ENCODE measurements at places on chromosomes 2 and 18. TPM values are rescaled to one million over a fixed set of nuclear protein-coding genes. Genes with fewer than 3 reads are reported as not detected.

DNA sequence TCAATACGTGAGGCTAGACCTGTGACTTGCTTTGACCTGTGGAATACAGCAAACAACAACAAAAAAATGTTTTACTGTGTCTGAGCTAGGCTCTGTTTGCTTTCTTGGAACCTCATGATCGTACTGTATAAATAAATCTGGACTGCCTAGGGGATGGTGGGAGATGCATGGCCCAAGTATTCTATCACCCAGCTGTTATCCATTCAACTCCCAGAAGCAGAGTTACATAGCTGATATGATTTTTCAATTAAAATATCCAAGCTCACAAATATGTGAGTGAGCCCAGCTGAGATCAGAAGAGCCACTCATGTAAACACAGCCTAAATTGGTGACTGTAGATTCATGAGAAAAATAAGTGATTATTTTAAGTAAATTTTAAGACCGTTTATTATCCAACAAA is 154.1 kb upstream of the THUMPD2 start:
- DNase-seq = no peak

DNA sequence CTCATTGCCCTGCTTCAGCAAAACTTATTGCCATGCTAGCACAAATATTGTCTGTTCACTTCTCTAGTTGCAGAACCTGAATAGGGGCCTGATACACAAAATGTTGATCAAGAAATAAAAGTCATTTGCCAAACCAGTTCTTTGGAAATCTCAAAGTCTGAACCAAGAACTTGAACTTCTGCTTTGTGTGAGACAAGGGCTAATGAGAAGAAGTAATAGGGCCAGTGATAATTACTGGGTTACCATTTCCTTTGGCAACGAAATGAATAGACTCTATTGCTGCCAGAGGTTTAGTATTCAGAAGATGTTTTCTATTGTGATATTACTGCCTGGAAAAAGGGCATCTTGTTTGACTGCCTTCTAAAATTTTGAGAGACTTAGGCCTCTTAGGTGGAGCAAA is 35.0 kb downstream of the TMEFF2 start:
- DNase-seq = no peak

- DNase-seq = peak; percentile 31
Observed at GRCh38 chr2:148643421-148643820, 1.1 kb upstream of the EPC2 start.

KCNJ3 gene
- total RNA-seq = not detected

NOTO gene
- total RNA-seq = not detected

Data from activated T-cell treated with anti-CD3 and anti-CD28 coated beads, Interleukin-2, amount 50 U/mL, for 72 hours (primary cell).